ENCODE measurements at places on chromosomes 7 and 10.

DNA sequence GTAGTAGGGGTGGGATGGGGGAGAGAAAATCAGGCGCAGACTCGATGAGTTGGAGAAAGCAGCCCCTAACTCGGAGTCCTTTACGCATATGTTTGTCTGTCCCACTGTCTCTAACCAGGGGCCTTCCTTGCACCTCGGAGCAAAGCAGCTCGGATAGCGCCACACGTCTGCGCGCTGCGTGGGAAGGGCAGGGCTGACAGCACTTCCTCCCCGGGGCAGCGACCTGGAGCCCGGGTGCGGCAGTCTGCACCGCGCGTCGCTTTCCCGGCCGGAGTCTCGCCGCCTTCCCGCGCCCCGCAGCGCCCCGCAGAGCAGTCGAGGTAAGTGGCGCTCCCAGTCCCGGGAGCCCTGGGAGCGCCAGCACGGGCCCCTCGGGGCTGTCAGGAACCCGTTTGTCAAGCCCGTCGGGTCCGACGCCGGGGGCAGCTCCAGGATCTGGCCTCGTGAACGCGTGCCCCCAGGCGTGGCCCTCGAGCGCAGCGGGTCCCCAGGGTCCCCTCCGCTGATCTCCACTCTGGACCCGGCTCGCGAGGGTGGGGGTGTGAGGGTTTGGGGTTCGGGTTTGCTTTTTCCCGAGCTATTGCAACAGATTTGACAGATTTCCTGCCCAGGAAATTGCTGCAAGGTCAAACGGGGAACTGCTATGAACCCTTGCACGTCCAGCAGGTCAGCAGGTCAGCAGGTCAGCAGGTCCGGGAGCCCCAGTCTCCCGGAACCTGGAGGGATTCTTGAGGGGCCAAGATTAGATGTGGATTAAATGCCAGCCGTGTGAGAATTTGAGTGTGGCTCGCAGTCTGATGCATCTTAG is 597 bp downstream of the APBB1IP start:
- DNase-seq = no peak

- no peak for DNase-seq
Observed at GRCh38 chr7:80729591-80730320, 91.3 kb downstream of the CD36 start.

DNA sequence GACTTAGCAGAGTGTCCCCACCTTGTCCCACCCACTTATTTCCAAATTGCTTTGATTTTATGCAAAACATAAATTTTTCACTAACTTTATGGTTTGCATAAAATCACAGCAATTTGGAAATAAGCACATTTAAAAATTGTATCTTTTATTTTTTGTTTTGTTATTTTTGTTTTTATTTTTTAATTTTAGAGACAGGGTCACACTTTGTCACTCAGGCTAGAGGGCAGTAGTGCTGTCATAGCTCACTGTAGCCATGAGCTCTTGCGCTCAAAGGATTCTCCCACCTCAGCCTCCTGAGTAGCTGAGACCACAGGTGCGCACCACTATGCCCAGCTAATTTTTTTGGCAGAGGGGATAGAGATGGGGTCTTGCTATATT is 43.2 kb downstream of the APBB1IP start:
- DNase-seq = no peak

DNA sequence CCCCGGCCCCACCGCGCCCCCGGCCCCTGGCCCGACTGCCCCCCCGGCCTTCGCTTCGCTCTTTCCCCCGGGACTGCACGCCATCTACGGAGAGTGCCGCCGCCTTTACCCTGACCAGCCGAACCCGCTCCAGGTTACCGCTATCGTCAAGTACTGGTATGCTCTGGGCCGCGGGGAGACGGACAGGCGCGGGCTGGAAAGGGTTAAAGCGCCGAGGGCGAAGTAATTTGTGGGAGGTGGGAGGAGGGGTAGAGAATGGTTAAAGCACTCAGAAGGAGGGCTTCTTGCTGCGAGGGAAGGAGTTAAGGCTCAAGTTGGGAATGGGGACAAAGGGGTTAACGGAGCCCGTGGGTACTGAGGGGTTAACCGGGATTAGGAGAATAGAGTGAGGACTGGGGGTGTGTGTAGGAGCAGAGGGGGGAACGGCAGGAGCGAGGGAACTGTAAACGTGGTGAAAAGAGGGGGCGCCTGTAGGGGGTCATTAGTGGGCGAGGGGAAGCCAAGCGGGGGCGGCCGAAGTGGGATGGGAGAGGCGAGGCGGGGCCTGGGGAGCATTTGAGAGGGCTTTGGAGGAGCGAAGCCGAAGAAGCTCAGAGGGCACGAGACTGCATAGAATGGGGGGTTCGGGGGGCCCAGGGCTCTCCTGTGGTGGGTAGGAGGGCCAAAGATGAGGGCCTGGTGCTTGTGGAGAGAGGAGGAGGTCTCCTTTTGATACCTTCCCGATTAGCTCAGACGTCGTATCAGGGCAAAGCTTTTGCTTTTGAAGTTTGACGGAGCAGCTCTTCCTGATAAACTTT is 605 bp downstream of the SUFU start:
- DNase-seq = no peak

- DNase-seq = no peak
Observed at GRCh38 chr7:148543-148931, 43.8 kb upstream of the FAM20C start.

DNA sequence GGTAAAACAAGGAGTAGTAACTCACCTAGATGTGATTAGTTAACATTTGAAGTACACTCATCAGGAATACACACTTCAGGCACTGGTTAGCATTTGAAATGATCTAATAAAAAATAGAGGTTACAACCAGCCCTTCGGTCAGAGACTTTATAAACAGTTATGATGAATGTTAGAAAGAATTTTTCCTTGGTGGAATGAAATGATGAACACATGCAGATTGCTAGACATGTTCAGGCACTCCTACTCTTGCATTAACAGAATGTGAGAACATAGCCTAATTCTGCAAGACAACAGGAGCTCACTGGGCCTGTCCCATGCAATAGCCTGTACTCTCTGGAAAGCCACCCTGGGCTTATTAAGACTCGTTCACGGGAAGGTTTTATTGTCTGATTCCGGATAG is 47.3 kb upstream of the TECTB start:
- DNase-seq = no peak

DNA sequence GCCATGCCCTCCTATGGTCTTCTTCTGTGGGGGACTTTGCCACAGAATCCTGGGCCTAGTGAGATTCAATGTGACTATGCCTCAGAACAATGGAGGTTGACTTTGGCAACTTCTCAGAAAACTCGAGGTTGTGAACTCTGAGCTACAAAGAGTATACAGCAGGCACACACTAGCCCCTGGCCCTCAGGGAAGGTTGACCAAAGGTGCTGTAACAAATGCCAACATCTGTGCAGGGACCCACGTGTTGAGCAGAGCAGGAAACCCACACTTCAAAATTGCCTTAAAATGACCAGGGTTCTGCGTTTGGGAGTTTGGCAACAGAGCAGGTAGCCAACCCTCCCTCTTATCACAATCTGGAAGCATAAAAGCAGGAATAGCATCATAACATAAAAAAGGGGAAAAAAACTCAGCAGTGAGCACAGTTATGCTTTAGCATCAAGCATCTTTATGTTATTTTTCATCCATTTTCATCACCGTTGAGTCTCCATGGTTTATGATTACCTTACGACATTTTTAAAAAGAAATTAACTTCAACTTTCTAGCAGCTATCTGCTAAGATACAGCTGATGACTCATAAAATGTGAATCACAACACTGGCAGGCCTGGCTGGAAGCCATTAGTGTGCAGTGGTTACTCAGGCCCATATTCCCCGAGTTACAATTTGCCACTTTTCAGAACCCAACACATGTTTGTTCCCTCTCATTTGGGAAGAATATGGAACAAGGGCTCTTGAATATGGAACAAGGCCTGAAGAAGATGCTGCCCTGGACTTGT is 11.1 kb downstream of the PRLHR start:
- no peak for DNase-seq

- DNase-seq = no peak
Observed at GRCh38 chr7:92813390-92814024, 22.9 kb downstream of the CDK6 start.

GRCh38 chr10:43126759-43127424 is 11.4 kb upstream of the CSGALNACT2 start:
- DNase-seq = no peak

DNA sequence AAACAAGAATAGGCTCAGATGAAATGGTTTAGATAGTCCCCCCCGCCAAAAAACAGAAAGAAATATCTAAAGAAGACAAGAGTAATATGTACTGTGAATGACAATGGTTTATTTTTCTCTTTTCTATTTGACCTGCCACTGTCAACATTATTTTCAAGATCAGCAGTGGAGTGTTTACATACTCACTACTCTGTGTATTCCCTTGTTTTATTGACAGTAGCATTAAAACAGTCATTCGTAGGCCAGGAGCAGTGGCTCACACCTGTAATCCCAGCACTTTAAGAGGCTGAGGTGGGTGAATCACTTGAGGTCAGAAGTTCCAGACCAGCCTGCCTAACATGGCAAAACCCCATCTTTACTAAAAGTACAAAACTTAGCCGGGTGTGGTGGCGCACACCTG is 245.3 kb upstream of the SLC26A5 start:
- DNase-seq = no peak

GRCh38 chr7:81245353-81245752 is 326.5 kb upstream of the SEMA3C start:
- DNase-seq = no peak

DNA sequence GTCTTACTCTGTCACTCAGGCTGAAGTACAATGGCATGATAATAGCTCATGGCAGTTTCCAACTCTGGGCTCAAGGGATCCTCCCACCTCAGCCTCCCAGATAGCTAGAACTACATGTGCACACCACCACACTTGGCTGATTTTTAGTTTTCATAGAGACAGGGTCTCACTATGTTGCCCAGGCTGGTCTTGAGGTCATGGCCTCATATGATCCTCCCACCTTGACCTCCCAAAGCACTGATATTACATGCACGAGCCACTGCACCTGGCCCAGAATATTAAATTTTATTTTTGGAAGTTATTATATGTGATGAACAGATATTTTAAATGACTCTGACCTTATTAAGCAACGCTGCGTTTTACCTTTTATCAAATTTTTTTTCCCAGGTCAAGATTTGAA is 94.4 kb downstream of the PODXL start:
- no peak for DNase-seq

- DNase-seq = no peak
Observed at GRCh38 chr7:122829962-122830361, 56.3 kb downstream of the CADPS2 start.
